ENCODE measurements at places on chromosomes 13 and 19. TPM values are rescaled to one million over a fixed set of nuclear protein-coding genes. Genes with fewer than 3 reads are reported as not detected.

LILRA1 gene
- not detected for total RNA-seq

TNNI3 gene
- total RNA-seq, result not detected

ZNF534 gene
- total RNA-seq, result not detected

IRGC gene
- total RNA-seq, result not detected

MYPOP gene
- total RNA-seq, result 0.28 TPM

CAPN12 gene
- 0.18 TPM for total RNA-seq

SETDB2 gene
- total RNA-seq, result 5.7 TPM

ZNF653 gene
- 3.9 TPM for total RNA-seq

DNAAF3 gene
- total RNA-seq, result not detected

VMAC gene
- 1.7 TPM for total RNA-seq

KLF1 gene
- total RNA-seq, result not detected

GRCh38 chr19:52992109-52993004, 21.4 kb upstream of the ERVV-1 start:
- DNase-seq, result no peak

DNA sequence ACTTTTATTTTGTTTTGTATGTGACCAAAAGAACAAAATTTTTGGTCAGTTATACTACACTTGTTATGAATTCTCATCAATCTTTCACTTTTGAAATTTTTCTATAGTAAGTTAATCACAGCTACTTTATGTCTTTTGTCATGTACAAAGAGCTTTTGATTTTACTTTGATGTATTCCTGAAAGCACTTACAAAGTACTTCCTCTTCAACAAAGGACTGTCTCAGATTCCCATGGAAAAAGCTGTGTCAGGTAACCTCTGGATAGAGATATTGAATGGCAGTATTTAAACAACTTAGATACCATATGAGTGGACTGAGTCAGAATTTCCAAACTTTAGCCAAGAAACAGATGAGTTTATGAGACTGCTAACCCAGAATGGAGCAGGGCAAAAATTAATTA, 689.3 kb upstream of the ATXN8OS start:
- no peak for DNase-seq

- DNase-seq, result no peak
Observed at GRCh38 chr19:21581646-21582240, 76.3 kb downstream of the ZNF429 start.

DNA sequence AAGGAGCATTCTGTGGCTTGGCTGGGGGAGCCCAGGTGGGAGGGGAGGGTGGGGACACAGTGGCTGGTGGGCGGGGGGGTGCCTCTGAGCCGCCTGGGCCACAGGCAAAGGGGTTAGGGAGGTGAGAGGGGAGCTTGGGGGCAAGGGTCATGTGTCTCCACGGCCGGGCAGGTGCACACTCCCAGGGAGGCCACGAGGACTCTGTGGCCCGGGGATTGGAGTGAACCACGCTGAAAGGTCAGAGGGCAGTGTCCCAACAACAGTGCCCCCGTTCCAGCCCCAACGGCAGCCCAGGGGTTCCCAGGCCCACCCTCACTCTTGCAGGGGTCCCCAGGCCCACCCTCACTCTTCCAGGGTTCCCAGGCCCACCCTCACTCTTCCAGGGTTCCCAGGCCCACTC, 9.6 kb downstream of the C2CD4C start:
- DNase-seq, result no peak

GRCh38 chr19:21474671-21475181, 30.7 kb upstream of the ZNF429 start:
- DNase-seq, result peak; percentile 31

- no peak for DNase-seq
Observed at GRCh38 chr13:34942732-34943435, 814 bp downstream of the NBEA start.

GRCh38 chr13:25114220-25114619, 18.3 kb downstream of the PABPC3 start:
- peak; percentile 69 for DNase-seq

- DNase-seq, result no peak
Observed at GRCh38 chr19:7973883-7974282, 30.4 kb upstream of the TIMM44 start.

DNA sequence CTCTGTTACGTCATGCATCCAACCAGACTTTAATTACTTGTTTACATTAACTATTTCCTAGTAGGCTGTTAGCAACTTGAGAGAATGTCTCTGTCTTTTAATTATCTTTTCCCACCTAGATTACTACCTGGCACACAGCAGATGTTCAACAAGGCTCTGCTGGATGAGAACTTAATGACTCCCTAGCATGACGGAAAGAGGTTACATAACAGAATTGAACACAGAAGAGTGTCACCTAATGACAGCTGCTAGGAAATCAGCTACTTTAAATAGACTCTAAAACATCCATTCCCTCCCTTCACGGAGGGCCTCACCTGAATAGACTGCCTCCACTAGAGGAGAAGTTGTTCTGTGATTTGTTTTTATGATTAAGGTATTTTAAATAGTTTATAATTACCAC, 110.8 kb downstream of the TEX29 start:
- DNase-seq, result no peak

- peak; percentile 80 for DNase-seq
Observed at GRCh38 chr19:46478356-46478986, 7.1 kb upstream of the PNMA8A start.

GRCh38 chr13:54387625-54388024, 1359.0 kb downstream of the OLFM4 start:
- no peak for DNase-seq

- DNase-seq, result no peak
Observed at GRCh38 chr13:51035469-51035868, 75.6 kb downstream of the C13orf42 start.

- DNase-seq, result no peak
Observed at GRCh38 chr19:14405380-14405757, 13.8 kb downstream of the DDX39A start.

DNA sequence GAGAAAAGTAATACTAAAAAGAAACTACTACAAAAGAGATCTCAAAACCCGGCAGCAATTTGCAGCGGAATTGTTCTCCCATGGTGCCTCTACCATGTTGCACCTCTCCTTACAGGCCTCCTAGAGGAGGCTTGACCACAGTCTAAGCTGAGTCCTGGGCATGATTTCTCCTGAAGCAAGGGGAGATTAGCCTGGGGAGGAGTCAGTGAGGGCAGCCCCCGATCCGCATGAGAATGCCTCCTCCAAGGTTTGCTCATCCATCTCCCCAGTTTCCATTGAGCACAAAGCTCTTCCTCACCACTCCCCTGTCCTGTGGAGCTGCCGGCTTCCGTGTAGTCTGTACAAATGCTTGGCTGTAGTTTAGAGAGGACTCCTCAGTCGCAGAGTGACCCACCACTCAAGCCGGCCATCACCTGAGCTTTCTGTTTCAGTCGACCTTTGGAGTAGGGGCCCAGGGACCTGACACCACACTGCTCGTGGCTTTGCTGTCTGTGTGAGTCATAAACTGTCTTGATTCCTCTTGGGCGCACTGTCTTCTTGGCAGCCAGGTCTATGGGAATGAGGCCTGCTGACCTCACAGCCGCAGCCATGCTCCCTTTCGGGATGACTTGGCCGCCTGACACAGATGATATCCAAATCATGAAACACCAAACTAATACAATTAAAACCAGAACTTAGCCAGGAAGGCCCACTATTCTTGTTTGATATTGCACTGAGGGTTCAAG, 72.3 kb downstream of the C1QTNF9 start:
- DNase-seq, result peak; percentile 39

DNA sequence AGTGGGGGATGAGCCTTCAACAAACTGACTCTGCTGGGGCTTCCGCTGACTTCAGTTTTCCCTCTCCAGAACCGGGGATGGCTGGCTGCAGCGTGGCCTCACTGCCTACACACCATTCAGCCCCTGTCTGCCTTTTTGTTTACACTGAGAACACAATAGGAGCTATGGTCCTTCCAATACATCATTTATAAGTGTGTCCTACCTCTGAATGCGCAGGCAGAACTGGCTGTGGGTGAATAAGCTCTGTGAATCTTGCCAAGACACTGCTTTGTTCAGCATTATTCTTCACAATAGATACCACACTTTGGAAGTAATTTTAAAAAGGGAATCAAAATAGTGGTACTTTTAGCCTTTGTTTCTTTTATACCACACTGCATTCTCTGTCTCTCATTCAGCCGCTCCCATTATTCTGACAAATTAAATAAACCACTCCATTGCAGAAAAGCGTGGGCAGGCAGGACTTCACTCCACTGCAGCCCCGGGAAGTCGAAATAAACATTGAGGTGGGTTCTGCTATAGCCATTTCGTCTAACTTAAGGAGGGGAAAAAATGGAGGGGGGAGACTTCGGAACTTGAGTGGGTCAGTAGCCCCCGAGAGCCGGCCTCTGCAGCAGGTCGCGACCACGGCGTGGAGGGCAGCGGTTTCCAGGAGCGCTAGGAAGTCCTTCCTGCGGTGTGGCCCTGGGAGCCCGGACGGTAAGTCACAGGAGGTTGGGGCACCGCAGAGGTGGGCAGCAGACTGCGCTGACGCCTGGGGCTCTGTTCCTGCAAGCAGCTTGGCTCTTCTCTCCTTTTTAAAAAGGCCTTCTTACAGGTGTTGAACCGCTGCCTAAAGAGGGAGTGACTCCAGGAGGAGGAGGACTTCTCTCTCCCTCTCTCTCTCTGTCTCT, 94.8 kb upstream of the SOX1 start:
- DNase-seq, result no peak

DNA sequence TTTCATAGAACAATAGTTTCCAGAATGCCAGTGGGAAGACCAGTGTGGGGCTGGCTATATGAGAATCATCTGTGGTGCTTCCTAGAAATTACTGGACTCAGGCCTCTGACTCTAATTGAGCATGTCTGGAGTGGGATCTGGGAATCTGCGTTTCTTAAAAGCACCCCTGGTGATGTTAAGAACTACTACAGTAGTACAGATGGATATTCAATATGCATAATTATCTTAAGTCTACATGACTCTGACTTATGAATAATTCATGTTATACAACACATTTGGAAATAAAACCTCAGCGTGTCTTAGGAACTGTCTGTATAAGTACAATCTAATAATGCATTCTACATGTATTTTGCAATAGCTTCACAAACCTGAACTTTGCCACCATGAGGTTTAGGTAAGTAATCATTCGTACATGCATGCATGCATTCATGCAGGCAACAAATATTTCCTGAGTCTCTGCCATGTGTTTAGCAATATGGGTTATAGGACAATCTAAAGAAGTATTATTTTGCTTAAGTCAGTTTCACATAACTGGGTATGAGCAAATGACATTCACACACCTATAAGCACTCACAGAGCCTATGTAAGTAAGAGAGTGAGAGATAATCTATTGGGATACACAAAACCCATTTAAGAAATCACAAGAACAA, 62.0 kb downstream of the EPSTI1 start:
- no peak for DNase-seq

DNA sequence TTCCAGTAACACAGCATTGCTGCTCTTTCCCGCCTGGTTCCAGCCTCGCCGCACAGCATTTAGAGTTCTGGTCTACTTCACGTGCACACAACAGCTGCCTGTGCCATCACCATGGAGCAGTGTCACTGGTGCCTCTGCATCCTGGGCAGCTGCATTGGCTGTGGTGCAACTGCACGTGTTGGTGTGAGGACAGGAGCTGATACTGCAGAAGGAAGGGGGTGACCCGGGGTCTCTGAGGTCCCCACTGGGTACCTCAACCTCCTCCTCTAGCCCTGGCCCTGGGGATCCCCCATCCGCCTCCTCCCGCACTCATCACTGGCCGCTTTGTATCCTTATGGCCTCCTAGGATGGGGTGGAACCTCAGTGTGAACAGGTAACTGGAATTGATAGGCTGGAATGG, 112.5 kb downstream of the SOX1 start:
- no peak for DNase-seq

- no peak for DNase-seq
Observed at GRCh38 chr13:113445791-113446487, 7.3 kb downstream of the ADPRHL1 start.

DNA sequence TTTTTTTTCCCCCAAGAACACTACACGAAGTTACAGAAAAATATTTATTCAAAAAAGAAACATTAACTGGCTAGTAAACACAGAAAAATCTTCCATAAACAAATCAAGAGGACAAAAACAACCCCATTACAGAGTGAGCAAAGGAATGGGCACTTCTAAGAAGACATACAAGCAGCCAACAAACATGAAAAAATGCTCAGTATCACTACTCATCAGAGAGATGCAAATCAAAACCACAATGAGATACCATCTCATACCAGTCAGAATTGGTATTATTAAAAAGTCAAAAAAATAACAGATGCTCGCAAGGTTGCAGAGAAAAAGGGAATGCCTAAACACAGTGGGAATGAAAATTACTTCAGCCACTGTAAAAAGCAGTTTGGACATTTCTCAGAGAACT, 131.7 kb downstream of the UGGT2 start:
- peak; percentile 14 for DNase-seq

DNA sequence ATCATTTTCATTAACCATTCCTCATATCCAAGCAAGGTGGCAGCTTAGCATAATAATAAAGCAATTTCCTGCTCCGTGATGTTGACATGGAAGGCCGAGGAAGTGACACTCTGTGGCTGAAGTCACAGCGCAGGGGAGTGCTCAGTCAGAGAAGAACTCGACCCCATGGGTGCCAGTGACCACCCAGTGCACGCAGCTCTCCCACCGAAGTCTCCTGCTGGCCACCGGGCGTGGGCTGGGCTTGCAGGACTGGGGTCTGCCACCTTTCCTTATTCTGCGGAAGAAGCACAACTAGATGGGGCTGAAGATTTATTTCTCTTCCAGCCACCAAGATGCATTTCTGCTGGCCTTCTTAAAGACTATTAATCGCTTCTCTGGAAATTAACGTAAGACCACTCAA, 132.1 kb upstream of the SPACA7 start:
- no peak for DNase-seq

DNA sequence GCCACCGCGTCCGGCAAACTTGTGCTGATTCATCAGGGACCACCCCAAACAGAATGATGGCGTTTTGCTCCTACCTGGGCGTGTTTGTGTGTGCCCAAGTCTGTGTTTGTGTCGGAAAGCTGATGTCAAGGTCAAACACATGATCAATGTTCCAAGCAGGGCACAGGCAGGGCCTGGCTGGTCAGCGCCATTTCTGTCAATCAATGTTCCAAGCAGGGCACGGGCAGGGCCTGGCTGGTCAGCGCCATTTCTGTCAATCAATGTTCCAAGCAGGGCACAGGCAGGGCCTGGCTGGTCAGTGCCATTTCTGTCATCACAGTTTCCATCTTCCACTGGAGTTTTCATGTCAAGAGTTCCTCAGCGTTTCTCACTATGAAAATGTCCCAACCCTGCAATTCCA, 14.9 kb upstream of the GRTP1 start:
- DNase-seq, result no peak

DNA sequence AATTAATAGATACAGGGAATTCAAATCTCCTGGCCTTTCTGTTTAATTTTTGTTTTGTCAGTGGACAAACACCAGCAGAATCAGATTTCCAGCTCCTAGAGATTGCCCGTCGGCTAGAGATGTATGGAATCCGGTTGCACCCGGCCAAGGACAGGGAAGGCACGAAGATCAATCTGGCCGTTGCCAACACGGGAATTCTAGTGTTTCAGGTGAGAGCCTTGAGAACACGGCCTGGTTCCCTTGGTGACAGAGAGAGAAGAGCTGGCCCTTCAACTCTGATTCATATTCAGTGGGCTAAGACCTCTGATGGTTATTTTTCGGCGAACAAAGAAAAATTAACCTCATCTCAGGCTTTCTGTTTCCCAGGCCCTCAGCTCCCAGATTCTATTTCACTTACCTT, 191.3 kb downstream of the STK24 start:
- no peak for DNase-seq

- no peak for DNase-seq
Observed at GRCh38 chr13:112143046-112143752, 76.2 kb downstream of the SOX1 start.

GRCh38 chr13:73715911-73716510, 418.2 kb downstream of the KLF12 start:
- no peak for DNase-seq

- DNase-seq, result no peak
Observed at GRCh38 chr19:42301646-42302203, at the start of gene PRR19. TSS of gene PRR19 (plus strand) at chr19:42302132. CDS start at chr19:42309585, 7,453 bp downstream.
